NCI-H187 treated with DMSO at 0.1 percent for 48 hours (cell line): ENCODE measurements at places on chromosomes 12 and 14.

- no peak for DNase-seq
Observed at GRCh38 chr14:71466946-71467345, 465.3 kb upstream of the RGS6 start.

GRCh38 chr12:123127182-123127495 lies 23.8 kb downstream of the PITPNM2 start:
- DNase-seq, result no peak

DNA sequence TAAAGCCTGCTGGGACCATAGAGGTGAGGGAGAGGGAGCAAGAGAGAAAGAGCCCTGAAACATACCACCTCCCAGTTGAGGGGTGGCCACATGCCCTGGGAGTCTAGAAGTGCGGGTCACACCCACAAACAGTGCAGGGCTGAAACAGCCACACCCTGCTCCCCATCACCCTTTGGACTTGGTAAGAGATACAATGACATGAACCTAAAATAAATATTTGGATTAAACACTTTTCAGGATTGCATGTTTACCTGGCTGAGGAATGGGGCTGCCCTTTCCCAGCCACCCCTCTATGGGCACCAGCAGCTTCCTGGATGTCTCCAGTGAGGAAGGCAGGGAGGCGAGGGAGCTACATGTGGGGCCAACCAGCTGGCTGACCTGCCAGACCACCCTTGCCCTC lies 39.0 kb upstream of the TC2N start:
- no peak for DNase-seq

GRCh38 chr12:131598717-131599116 lies 112.2 kb upstream of the SFSWAP start:
- DNase-seq, result no peak

DNA sequence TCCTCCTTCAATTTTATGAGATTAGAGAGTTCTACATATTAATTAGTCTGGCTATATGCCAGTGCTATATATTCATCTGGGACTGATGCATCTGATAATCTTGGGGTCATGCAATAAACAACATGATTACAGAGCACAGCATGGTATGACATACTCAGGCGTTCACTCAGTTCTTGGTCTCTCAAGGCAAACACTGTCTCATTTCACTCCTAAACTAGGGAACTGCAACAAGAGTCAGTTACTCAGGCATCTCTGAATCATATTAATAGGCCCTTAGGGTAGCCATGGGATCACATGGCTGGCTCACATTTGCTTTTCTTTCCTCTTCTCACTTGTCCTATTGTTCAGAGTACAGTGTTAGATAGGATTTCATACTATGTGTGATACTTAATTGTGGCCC lies 91.8 kb upstream of the TMEM260 start:
- DNase-seq, result no peak

GRCh38 chr12:31238764-31239387 lies 87.1 kb downstream of the SINHCAF start:
- no peak for DNase-seq

GRCh38 chr12:57523706-57524614 lies 1.3 kb downstream of the MBD6 start:
- DNase-seq, result no peak

- no peak for DNase-seq
Observed at GRCh38 chr14:26394150-26394810, 203.6 kb downstream of the NOVA1 start.

DNA sequence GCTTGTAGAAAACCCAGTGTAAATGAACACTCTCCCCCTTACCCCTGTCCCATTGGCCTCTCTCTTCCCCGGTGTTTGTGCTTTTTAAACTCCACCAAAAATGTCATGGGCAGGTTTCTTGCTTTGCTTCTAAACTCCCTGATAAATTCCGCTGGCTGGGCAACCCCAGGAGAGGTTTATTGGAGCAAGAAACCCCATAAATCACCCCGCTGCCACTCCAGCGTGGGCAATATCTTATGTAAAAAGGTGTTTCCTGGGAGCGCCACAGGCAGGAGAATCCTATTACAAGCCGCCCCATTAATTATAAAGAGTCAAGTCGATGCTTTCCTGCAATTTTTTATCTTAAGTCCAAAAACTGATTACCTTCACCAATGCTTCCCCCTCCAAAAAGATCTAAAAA lies 22.8 kb downstream of the LHX5 start:
- no peak for DNase-seq

GRCh38 chr12:79555028-79555925 lies 135.5 kb downstream of the PAWR start:
- no peak for DNase-seq

GRCh38 chr14:22427771-22428231 lies 161.2 kb downstream of the DAD1 start:
- DNase-seq, result no peak

DNA sequence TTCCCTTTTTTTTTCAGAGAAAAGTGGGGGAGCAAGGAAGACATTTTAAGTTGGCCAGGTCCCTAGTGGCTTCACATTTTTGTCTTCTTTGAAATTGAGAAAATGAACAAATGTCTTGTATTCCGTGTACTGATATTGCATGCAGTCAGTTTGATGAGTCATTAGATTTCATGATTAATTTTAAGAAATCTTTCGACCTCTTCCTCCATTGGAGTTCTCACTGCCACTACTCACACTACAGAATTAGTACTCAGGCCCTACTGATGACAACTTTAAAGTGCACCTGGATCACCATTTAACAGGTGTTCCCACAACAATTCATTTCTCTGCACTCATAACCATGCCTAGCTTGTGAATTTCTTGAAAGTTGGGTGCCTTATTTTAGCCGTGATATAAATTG lies 50.5 kb downstream of the SAMD4A start:
- no peak for DNase-seq

DNA sequence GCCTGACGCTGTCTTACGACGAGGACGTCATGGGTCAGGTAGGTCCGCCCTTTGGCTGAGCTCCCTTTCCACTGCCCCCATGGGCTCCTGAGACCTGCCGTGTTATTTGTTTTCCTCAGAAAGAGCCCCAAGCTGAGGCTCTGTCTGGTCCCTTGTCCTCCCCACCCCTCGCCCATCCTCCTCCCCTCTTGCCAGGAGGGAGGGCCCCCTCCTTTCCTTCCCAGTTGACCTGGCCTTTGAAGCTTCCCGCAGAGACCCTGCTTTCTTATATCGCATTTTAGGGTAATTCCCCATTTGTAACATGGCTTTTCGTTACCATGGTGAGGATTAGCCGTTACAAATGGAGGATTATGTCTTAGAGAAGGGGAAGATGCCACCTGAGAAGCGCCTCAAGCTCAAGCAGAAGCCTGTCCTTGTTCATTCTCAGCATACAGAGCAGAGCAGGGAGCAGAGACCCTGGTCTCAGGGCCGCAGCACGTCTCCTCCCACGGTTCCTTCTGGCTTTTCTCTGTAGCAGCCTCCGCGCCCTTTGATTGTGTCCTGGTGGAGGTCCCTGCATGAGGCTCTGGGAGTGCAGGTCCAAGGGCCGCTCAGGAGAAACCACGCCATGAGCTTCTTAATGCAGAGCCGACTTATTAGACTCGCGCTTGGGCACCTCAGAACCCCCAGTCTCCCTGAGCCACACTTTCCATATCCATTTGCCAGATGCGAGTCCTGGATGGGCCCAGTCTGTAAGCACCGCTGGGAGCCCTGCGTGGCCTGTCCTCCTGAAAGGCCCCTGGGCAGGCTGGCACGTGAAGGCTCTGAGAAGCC lies 47.2 kb downstream of the UBE3B start:
- no peak for DNase-seq

DNA sequence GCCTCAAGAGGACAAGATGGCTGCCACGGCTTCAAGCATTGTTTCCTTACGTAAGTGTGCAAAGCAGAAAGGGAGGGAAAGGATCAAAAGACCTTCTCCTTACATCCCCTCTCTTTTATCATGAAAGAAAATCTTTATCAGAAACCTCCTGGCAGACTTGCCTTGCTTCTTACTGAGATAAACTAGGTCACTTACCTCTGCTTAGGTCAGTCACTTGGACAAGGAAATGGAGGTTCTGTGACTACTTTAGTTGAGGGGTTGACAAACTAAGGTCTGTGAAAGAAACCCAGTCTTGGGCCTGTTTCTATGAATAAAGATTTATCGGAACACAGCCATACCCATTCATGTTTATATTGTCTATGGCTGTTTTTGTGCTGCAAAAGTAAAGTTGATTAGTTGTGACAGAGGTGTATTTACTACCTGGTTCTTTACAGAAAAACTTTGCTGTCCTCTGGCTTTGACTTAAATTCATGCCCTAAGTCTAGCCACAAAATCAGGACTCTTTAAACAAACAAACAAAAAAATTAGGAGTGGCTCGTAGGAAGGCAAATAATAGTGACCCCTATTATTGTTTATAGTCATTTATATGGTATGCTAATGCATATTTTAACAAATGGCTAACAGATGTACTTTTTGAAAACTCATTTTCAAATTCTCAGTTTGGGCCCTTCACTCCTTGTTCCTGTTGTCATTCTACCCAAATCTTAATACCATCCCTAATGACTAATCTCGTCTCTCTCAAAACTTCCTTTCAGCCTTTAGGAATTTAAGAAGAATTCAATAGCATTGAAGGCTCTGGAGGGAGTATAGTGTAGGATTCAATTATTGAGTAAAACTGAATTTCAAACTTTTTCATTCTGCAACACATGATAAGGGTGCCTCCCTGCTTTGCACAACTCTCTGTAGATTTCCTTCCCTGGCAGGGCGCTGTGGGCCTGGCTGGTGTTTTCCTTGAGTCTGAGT lies 42.0 kb upstream of the ATP2B1 start:
- no peak for DNase-seq
